ENCODE measurements at places on chromosomes 3 and 15.

DNA sequence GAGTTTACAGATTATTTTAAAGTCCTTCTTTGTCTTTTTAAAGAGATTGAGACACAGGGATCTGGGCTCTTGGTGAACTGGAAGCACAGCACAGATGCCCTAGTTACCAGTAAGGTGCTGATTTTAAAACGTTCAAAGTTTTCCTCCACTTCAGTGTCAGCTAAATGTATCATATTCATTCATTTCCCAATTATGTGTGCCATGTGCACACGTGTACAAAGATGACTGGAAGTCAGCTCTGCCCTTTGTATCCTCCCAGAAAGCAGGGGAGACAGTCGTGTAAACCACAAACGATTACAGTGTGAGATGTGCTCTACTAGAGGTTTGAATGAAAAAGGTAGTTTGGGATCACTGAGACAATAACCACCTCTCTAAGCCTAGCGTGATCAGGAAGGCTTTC, 730 bp downstream of the ZKSCAN7 start:
- no peak for DNase-seq

- no peak for DNase-seq
These were observed 55.5 kb downstream of the MYO1E start for GRCh38 chr15:59317211-59317610.

DNA sequence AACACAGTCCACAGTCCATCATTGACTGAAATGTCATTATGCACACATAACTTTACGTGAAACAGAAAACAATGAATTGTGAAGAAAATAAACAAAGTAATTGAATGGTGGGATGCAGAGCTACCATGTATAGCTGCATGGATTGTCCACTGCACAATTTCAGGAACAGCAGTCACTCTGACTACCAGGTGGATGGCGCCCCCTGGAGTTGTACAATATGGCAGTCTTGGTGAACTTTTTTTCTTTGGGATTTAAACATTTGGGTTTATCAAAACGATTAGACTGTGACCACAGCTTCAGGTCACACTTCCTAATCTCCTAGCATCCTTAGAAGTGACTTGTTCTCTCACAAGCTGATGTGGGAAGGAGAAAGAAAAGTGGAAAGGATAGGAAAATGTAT, 48.9 kb upstream of the TCF12 start:
- DNase-seq = peak; percentile 36

GRCh38 chr3:169383770-169384169, 279.7 kb downstream of the MECOM start:
- no peak for DNase-seq

DNA sequence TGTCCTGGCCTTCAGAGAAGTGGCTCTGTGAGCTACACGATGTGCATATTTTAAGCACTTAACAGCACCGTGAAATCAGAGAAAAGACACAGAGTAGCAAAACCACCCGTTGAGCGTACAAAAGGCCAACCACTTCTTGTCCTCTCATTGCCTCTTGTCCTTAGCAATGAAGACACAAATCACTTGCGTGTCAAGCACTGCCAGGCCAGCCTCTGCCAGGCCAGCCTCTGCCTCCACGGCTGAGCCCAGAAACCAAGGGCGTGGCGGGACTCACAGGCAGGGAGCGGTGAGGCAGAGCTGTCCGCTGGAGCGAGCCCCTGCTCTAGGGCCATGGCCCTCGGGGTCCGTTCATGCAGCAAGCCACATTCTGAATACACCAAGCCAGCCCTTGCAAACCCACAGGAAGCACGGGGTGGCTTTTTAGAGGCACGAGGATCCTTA, 4.0 kb downstream of the MUC4 start:
- no peak for DNase-seq

DNA sequence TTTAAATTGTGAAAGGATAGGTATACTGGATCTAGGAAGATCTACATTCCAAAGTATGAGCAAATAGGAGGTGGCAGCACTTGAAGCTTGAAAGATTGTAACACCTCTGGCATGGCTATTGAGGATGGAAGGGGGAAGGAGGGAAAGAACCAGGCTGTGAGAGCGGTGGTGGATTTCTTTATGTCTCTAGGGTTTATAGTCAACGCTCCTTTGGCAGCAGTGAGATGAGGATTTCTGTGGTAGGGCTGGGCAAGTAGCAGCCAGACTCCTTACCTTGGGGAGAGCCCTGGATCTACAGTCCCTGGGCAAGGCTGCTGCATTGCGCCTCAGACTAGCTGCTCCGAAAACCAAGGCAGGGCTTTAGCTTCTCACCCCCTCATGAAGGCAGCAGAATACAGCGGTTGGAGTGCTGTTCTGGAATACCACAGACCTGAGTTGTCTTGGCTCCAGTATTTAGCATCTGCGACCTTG, 53.2 kb downstream of the MEF2A start:
- no peak for DNase-seq

Measured in hematopoietic multipotent progenitor cell treated with erythropoietin and hydrocortisone succinate and interleukin-3 and kit ligand, for 8 days (in vitro differentiated cells).